Vagina (tissue), 2 donors: ENCODE measurements at places on chromosomes 16 and 17.

GRCh38 chr17:40313668-40314583 is 4.9 kb downstream of the RARA start:
- DNase-seq, result no peak

DNA sequence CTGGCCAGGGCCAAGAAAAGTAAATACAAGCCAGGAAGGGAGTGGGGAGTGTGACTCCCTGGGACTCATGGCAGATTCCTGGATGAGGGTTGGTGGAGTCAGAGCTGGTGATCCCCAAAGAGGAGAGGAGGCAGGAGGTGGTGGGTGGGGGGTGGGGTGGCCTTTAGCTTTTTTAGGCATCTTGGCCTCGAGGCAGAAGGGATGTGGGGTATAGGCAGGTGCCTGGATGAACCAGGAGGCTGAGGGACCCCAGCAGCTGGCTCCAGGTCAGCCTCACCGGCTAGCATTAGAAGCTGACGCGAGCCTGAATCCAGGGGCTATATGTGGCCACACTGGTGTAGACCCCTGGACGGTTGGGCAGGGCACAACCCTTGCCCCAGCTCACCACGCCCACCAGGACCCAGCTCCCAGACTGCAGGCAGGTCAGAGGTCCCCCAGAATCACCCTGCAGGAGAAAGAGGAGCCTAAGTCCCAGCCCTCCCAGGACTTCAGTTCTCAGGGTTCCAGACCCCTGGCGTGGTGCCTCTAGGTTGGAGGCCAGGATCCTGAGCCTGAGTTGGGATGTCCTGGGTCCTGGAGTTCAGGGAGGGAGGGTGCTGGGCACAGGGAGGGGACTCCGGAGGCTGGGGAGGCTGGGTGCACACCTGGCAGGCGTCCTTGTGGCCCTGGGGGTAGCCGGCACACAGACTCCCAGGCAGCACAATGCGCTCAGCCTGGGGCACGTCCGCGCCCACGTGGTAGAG is 2.8 kb downstream of the PRSS33 start:
- DNase-seq, result no peak

DNA sequence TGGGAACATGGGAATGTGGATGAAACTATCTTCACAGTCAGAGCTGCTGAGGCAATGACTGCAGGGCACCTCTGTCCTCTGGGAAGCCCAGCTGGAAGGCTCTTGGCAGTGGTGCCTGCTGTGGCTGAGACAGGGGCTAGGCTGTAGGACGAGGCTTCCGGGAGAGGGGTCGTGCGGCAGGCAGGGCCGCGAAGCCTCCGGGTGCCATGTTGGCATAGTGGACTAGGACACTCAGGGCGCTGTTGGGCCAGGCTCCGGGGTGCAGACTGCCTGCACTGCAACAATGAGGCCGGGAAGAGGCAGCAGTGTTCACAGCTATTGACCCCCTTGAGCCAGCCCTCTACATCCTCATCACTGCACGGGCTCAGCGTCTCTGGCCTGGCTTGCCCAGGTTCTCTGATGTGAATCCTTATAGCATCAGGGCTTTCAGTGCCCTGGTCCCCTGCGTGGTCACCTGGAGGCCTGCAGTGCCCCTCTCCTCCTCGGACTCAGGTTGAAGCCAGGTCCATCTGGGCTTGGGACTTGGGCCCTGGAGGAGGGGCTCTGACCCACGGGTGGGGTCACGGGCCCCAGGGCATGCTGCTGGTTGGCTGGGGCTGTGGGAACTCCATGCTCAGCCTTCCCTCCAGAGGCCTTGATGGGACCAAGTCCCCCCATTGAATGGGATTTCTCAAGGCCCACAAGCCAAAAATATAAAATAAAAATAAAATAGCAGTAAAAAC is 91.6 kb downstream of the TNFRSF13B start:
- peak; percentile 58 for DNase-seq

DNA sequence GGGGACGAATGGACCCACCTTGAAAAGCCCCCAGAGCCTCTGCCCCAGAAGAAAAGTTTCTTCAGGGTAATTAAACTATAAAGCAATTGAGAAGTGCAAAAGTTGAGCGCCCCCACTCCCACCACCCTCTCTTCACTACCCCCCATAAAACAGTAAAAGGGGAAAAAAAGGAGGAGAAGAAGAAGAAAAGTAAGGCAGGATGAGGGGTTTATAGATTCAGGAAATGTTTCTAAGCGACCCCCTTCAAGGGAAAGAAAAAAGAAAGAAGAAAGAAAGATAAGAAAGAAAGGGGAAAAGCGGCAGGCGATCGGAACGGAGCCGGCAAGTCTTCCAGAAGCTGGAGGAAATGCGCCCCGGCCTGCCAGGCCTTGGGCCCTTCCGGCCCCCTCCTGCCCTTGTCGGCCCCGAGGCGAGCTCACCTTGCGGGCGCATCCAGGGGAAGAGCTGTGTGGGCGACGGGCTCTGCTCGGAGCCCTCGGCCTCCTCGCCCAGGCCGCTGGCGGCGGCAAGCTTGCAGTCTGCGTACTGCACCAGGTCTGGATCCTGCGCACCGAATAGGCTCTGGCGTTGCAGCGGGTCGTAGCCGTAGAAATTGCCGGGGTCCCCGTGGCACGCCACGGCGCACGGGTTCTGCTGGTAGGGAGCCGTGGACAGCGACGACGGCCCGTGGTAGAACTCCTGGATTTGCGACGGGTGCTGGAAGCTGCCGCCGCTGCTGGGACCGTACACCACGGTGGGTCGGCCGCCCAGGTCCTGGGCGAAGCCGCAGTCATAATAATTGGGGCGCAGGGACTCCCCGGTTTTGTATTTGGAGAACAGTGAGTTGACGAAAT is 1.0 kb downstream of the HOXB8 start:
- DNase-seq, result no peak

GRCh38 chr17:75864448-75864871 is 9.3 kb upstream of the WBP2 start:
- DNase-seq, result peak; percentile 93

DNA sequence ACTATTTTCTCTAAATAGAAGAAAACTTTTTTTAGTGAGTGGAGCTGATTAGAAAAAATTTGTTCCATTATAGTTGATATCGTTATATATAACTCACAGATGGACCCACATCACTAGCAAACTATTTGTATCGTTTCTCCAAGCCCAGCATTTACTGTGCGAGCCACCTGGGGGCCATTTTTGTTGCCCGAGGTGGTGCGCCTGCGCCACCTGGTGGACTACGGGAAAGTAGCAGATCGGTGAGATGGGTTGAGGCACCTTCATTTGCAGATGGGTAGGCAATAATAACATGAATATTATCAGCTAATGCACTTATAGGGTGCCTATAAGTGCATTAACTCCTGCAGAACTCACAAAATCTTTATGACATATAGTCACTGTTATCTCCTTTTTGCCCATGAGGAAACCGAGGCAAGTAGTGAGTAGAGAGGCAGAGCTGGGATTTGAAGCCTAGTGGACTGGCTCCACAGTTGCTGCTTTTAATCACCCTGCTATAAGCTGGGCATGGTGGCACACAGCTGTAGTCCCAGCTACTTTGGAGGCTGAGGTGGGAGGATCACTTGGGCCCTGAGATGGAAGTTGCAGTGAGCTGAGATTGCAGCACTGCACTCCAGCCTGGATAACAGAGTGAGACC is 23.2 kb upstream of the NTN1 start:
- DNase-seq, result no peak

GRCh38 chr17:77963441-77963840 is 4.9 kb downstream of the TNRC6C start:
- DNase-seq, result no peak

GRCh38 chr17:50565402-50566350 is 5.2 kb downstream of the CACNA1G start:
- DNase-seq, result no peak

- no peak for DNase-seq
These were observed 1.0 kb upstream of the GCSH start for GRCh38 chr16:81097230-81097629.

DNA sequence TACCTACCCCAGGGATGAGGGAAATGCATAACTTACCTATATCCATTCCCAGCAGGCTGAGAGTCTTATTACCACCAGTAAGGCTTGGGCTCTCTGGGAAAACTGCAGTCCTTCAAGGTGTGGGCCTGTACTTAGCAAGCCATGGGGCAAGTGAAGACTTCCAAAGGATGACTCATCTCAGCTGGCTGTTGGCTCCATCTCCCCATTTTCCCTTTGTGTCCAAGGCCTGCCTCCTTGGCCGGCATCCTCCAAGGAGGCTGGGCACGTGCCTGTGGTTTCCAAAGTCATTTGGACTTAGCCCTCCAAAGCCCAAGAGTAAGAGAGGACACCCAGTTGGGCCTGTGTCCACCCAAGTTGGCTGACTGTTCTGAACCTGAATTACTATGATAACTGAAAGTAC is 89.8 kb downstream of the TMEM100 start:
- DNase-seq, result no peak

DNA sequence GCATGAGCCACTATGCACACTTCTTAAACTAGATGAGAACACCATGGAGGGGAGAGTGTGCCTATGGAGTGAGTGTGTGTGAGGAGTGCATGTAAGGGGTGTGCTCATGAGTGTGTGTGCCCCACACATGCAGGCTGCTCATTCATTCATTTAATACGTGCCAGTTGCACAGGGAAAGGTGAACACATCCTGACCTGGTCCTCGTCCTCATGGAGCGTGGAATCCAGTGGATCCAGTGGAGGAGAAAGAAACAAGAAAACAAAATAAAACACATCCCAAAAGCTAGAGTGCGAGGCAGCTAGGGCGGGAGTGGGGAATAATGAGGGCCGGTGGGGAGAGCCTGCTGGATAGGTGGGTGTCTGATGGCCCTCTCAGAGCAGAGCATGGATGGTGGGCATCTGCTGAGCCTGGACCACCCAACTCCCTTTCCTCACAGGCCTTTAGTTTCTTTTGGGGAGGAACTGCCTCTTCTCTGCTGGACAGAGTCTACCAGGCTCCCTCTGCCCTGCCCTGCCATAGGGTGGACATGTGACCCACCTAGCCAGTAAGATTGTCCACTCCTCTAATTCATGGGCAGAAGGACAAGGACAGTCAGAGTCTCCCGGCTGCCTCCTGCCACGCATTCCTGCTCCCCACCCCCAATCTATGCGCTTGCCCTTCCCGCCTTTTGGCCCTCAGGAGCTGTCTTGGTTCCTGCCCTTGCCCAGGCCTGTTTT is 204.3 kb downstream of the RAB11FIP4 start:
- peak; percentile 84 for DNase-seq

DNA sequence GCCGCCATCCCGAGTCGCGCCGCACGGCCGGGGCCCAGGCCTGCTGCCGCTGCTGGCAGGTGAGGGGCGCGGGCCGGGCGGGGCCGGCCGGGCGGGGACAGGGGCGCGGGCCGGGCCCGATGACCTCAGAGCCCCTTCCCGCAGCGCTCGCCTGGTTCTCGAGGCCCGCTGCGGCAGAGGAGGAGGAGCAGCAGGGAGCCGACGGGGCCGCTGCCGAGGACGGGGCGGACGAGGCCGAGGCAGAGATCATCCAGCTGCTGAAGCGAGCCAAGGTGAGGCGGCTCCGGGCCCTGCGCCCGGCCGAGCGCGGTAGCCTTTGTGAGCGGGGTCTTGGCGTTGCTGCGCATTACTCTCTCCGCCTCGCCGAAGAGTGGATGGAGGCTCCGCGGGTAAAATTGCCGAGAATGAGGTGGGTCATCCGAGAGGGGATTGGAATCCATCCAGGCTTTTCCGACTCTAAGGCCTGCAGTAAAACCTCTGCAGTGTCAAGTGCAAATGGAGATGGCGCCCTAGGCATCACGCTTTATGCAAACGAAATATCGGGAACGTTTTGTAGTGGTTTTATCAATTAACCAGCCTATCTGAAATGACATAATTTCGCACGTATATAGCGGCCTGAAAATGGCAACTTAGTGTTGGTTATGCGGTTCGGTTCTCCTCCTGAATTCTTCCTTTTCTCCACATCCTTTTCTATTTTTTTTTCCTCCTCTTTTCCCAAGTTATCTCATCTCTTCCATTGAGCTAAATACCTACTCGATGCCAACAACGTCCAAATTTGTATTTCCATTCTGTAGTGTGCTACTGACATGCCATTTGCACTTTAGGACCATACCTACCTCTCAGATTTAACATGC is 577 bp downstream of the TTC19 start:
- no peak for DNase-seq

- no peak for DNase-seq
These were observed 337.1 kb downstream of the CNTNAP4 start for GRCh38 chr16:76614269-76614668.

GRCh38 chr17:9837551-9838471 is 12.1 kb downstream of the GLP2R start:
- peak; percentile 92 for DNase-seq

DNA sequence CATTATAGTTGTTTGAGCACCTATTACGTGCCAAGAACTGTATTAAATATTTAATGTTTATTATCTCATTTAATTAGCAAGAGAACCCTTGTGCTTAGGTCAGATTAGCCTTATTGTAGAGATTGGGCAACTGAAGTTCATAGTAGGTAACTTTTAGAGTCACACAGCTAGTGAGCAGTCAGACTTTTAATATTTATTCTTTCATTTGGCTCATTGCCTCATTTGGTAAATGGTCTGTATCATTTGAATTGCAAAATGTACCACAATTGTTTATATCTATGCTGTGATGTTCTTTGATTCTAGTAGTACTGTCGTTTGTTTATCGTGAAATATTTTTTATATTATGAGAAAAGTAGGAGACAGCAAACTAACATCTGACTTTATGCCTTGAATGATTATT is 7.6 kb downstream of the CLTC start:
- DNase-seq, result no peak

GRCh38 chr16:48262631-48263030 is 15.3 kb upstream of the ABCC11 start:
- DNase-seq, result no peak

DNA sequence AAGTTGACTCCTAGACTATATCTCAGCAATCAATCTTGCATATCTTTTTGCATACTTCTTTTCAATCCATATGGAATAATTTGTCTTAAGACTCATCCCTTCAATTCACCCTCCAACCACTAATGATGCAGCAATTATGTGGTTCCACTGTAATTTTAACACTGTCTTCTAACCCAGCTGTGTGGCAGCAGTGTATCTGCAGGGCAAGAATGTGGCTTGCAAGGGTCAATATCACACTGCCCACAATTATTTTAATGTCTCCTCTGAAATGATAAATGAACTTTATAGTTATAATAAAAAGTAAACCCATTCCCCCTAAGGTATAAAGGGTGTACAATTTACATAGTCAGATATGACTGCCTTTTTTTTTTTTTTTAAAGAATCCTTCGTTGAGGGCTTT is 48.6 kb downstream of the FTO start:
- DNase-seq, result no peak

DNA sequence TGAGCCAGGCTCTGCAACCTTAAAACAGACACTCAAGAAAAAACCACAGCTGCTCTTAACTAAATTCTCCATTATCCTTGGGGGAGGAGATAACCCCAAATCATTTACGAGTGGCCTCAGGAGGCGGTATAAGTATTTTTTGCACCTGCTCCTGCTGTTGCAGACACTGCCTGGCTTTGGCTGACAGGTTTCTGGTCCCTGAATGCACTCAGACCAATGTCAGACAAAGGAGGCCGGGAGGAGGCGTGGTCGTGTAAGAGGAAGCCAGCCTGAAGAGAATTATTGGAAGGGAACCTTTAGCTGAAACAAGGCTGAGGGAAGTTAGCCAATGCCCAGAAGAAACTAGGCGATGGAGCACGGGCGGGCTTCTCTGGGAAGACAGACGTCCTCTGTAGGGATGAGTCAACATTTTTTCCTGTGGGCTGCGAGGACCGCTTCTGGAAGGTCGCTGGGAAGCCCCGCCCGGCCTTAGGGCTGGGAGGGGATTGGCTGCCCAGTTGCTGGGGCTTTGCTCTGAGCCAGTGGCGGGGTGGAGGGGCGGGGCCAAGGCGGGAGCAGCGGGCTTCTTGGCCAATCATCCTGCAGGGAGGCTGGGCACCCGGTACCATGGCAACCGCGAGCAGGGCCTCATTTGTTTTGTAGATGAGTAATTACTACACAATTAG is 82.3 kb downstream of the CCDC182 start:
- no peak for DNase-seq

GRCh38 chr16:17133851-17134250 is 336.9 kb downstream of the XYLT1 start:
- DNase-seq, result no peak

- no peak for DNase-seq
These were observed 42.5 kb upstream of the ASIC2 start for GRCh38 chr17:33335491-33336173.
